ENCODE measurements at places on chromosomes 4 and X.

- DNase-seq, result no peak
Measured at GRCh38 chr4:15348236-15348635, 79.6 kb upstream of the C1QTNF7 start.

DNA sequence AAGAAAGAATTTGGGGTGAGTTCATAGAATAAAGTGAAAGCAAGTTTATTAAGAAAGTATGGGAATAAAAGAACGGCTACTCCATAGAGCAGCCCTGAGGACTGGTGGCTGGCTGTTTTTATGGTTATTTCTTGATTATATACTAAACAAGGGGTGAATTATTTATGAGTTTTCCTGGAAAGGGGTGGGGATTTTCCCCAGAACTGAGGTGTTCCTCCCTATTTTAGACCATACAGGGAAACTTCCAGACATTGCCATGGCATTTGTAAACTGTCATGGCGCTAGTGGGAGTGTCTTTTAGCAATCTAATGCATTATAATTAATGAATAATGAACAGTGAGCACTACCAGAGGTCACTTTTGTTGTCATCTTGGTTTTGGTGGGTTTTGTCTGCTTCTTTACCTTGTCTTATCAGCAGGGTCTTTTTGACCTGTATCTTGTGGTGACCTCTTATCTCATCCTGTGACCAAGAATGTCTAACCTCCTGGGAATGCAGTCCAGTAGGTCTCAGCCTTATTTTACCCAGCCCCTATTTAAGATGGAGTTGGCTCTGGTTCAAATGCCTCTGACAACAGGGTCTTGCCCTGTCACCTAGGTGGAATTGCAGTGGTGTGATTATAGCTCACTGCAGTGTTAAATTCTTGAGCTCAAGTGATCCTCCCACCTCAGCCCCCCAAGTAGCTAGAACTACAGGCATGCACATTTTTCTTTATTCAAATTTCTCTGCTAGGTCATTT lies 27.1 kb downstream of the RAPGEF2 start:
- no peak for DNase-seq

DNA sequence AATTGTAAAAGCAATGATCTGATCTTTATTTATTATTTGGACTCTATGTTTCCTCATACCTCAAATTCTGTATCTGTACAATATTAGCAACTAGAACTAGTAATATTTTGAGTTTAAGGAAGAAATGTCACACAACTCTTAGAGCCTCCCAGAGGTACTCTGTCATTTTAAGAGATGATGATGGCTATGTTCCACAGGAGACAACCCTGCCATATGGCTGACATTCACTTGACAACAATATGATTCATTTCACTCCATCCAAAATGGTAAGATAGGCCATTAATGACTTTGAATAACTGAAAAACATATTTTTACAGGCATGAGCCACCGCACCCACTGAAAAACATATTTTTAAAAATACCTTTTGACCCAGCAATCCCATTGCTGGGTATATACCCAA lies 190.3 kb downstream of the MAML3 start:
- DNase-seq, result no peak

DNA sequence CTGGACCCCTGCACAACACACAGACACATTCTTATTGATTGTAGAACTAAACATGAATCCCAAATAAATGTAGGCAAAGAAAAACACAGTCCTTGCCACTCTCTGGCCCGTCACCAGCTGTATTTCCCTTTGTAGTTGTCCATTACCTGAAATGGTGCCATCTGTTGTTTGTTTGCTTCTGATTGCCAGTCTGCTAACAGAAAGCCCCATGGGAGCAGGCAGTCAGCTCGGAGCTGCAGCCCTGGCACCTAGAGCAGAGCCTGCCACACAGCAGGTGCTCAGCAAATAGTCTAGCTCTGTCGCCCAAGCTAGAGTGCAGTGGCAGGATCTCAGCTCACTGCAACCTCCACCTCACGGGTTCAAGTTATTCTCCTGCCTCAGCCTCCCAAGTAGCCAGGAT lies 28.9 kb downstream of the CPLX1 start:
- DNase-seq, result no peak

DNA sequence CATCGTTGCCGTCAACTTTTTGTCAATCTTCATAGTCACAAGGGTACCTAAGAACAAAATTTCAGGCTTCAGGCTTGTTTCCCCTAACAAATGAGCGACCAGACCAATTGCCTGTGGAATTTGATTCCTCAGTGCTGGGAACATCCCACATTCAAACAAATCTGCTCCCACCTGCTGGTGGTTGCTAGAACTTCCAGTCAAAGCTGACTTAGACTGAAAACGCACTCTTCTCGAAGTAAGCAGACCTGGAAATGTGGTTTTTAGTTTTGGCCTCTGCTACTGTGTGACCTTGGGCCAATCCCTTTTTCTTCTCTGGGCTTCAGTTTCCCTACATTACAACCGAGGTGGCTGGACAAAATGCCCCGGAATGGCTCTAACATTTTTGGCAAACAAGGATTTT lies 1.8 kb upstream of the GABRQ start:
- no peak for DNase-seq

GRCh38 chrX:83916525-83916924 lies 55.6 kb downstream of the CYLC1 start:
- DNase-seq, result no peak

All from CD4-positive, alpha-beta T cell treated with Interleukin-6 for 4 hours (primary cell).